ENCODE measurements at places on chromosomes 12 and 14. TPM values are rescaled to one million over a fixed set of nuclear protein-coding genes. Genes with fewer than 3 reads are reported as not detected.

Gene GLIPR1L2
- 2.4 TPM for polyA plus RNA-seq

DNA sequence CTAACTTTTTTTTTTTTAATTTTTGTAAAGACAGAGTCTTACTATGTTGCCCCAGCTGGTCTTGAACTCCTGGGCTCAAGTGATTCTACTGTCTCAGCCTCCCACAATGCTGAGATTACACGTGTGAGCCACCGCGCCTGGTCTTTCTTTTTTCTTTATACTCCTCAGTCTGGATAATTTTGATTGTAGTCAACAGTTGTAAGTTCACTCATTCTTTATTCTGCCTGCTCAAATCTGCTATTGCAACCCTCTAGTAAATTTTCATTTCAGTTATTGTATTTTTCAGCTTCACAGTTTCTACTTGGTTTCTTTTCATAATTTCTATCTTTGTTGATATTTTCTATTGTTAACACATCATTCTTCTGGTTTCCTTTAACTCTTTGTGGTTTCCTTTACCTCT, 5.8 kb upstream of the MIS18BP1 start:
- no peak for DNase-seq

DNA sequence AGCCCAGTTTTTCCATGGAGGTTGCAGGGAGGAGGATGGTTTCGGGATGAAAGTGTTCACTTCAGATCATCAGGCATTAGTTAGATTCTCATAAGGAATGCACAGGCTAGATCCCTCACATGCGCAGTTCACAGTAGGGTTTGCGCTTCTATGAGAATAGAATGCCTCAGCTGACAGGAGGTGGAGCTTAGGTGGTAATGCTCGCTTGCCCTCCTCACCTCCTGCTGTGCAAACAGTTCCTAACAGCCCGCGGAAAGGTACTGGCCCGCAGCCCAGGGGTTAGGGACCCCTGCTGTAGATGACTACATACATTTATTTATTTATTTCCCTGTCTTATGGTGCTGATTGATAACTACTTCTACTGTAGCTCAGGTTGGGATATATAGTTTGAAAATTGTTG, 93.2 kb downstream of the FBXO33 start:
- no peak for DNase-seq

Gene A2ML1
- 0.94 TPM for polyA plus RNA-seq

DNA sequence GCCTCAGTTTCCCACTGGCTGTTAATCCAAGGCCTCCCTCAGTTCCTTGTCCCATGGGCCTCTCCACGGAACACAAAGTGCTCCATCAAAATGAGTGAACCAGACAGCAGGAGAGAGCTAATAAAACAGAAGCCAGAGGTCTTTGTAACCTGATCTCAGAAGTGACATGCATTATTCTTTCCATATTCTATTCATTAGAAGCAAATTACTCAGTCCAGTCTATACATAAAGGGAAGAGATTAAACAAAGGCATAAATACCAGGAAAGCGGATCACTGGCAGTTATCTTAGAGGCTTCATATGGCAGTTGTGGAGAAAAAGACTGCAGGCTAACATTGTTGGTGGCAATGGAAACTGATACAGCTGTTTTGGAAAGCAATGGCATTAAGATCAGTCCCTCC, 170.6 kb upstream of the GARIN6 start:
- no peak for DNase-seq

Gene NEUROD4
- not detected for polyA plus RNA-seq

Gene KLRF1
- polyA plus RNA-seq, result 0.59 TPM

GRCh38 chr14:24241829-24242443, 487 bp downstream of the TINF2 start:
- no peak for DNase-seq

- DNase-seq, result no peak
These were observed 1.4 kb upstream of the TRMT61A start for GRCh38 chr14:103527408-103528145.

GRCh38 chr12:85759623-85760022, 76.6 kb downstream of the RASSF9 start:
- no peak for DNase-seq

GRCh38 chr12:9925705-9926393, 6.3 kb downstream of the CLEC2A start:
- DNase-seq, result no peak

GRCh38 chr14:51246032-51246431, 6.0 kb downstream of the TMX1 start:
- DNase-seq, result no peak

DNA sequence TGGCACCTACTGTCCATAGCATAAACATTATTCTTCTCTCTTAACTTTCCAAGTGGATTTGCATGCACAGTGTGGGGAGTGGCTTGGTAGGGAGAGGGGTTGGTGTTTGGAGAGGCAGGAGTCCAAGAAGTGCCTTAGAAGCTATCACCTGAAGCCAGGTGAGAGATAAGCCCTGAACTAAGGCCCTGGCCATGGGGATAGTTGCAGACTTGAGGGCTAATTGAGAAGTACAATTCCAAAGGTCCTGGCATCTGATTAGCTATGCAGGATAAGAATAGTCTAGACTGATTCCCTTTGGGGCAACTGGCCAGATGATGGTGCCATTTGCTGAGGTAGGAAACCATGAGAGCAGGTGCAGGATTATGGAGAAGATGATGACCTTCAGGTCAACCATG, 2.0 kb upstream of the PCK2 start:
- no peak for DNase-seq

GRCh38 chr12:100962086-100962712, 167.6 kb downstream of the ANO4 start:
- DNase-seq, result no peak

DNA sequence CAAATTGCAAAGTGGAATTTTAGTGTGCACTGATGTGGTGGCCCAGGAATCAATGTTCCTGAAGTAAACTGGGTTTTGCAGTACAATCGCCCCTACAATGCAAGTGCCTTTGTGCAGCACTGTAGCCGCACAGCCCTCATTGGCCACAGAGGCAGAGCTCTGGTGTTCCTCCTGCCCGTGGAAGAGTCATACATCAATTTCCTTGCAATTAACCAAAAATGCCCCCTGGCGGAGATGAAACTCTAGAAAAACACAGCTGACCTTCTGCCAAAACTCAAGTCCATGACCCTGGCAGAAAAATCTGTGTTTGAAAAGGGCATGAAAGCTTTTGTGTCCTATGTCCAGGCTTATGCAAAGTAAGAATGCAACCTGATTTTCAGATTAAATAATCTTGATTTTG, 117.9 kb upstream of the PRB2 start:
- DNase-seq, result no peak

DNA sequence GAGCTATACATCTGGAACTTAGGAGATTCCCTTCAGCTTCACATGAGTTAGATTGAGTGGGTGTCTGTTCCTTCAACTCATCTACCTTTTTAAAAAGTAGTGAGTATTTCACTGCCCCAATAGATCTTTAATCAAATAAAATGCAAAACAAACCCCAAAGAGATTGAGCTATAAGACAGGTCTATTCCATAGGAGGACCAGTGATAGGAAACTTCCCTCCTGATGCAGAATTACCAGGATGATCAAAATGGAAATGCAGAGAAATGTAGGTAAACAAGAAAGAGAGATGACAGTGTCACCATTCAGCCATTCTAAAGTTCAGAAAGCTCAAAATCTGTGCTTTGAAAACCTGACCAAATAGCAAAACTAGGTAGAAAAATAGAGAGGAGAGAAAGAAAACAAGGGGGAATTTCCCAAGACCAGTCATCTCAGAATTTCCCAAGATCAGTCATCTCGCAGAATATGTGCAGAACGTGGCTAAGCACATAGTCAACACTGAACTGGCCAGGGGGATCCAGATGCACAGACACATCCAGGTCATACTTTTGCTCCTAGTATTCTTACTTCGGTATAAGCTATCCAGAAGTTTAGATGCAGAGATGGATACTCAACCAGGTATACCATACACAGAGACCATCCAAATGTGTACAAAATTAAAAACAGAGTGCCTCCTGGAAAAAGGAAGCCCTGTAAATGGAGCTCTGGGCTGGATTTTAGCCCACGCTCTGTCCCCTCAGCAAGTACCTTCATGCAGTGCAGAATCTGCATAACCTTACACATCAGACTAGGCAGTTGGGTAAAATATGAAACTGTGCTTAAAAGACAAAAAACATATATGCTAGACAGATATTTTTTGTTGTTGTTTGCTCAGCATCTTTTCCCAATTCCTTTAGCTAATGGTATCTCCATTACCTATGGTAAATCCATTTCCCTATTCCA, 27.4 kb downstream of the SLC41A2 start:
- DNase-seq, result no peak

DNA sequence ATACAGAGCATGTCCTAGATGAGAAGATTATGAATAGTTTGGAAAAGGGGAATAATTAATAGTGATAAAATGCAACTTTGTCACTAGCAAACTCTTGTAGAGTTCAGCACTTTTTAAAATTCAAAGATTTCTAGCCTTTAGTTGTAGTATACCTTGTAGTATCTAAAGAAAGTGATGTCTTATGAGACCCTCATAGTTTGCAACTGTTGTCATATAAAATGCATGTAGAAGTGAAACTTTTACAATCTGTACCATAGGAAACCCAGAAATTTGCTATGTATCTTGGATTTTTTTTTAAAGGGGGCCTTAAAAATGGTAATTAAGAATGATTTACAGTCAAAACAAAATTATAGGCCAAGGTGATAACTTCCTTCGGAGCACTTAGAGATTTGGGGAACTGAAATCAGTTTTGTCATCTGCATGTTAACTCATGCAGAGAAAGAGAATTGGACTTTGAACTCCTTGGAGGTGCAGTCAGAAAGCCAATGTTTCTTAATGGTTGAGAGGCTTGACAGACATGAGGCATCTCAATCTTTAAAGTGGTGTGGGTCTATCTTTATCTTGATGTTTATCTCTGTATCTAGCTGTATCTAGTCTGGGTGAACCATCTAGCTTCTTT, 1.3 kb downstream of the LRRK2 start:
- DNase-seq, result no peak

- no peak for DNase-seq
These were observed 99.5 kb downstream of the SYNE2 start for GRCh38 chr14:63952053-63952932.

DNA sequence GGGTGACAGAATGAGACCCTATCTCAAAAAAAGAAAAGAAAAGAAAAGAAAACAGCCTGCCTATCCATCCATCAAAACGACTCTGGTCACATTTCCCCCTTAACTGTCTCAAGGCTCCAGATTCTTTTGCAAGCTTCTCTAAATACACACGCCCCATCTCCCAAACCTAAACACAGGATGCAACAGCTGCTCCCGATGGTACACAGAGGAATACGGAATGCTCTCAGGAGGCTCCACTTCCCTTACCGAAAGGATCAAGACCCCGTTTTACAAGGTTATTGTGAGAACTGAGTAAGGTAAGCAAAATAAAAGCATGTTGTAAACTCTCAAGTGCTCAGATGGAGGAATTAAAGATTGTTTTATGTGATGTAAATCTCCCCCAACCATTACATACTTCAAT, 62.3 kb downstream of the NT5DC3 start:
- no peak for DNase-seq

Gene ACOT4
- 0.85 TPM for polyA plus RNA-seq

DNA sequence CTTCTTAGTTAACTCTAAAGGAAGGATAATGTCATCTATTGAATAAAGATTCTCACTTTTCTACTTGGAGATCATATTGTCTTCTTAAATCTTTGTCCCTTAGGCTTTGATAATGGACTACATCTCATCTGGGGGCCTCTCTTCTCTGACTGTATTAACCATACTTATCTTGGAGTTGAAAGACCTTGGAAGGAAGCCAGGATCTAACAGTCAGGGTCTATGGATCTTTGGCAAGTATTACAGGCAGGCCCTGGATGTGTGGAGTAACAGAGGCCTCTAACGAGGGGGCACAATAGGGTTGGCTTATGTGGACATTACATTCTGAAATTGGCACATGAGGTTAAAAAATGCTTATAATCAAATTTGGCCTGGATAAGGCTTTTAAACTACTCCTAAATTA, 513.8 kb downstream of the NRXN3 start:
- DNase-seq, result no peak

Gene NDUFB1
- 141 TPM for polyA plus RNA-seq

Gene ACSM4
- not detected for polyA plus RNA-seq

Gene GNB3
- 7.2 TPM for polyA plus RNA-seq

DNA sequence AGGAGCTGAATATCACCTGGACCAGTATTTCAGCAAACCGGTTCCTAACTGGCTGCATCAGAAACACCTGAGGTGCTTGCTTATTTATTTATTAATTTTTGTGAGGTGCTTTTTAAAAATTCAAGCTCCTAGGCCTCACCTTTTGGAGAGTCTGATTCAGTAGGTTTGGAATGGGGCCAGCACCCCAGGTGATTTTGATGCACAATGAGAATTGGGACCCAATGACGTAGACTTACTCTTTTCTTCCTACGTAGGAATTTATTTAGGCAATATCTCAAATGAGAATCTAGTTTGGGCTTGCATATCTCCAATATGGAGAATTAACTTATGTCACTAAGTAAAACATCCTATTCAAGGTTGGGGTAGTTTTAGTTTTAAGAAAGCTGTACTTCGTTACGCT, 7.3 kb downstream of the YEATS4 start:
- no peak for DNase-seq

Measured in left lung (tissue), 14 donors.